Fibroblast of lung (primary cell): ENCODE measurements at places on chromosomes 11 and 22. TPM values are rescaled to one million over a fixed set of nuclear protein-coding genes. Genes with fewer than 3 reads are reported as not detected.

Gene NPAT
- 11.0 and 12.7 TPM in 2 replicates for total RNA-seq

Gene MCHR1
- total RNA-seq: 0.51 and 0.99 TPM in 2 replicates

Gene RAB38
- 4.9 and 10.1 TPM in 2 replicates for total RNA-seq

Gene CCDC73
- total RNA-seq: under 0.01 TPM in 2 replicates

Gene KIF18A
- 4.9 and 12.6 TPM in 2 replicates for total RNA-seq

Gene C1QTNF5
- 32.0 and 34.4 TPM in 2 replicates for total RNA-seq

Gene C11orf42
- not detected in 2 replicates for total RNA-seq

Gene MFNG
- total RNA-seq: under 0.01 TPM in 1 of 2 replicates, not detected in the other

Gene ANKK1
- total RNA-seq: under 0.01 TPM in 1 of 2 replicates, not detected in the other

Gene CABP7
- not detected in 2 replicates for total RNA-seq

Gene SCN4B
- 6.7 and 10.4 TPM in 2 replicates for total RNA-seq

Gene CDC45
- total RNA-seq: 1.0 and 3.8 TPM in 2 replicates

Gene OR5AR1
- not detected in 2 replicates for total RNA-seq

Gene OR5B21
- not detected in 2 replicates for total RNA-seq

Gene SIAE
- 23.1 and 28.9 TPM in 2 replicates for total RNA-seq

Gene TMEM45B
- not detected in 2 replicates for total RNA-seq

Gene FGF4
- not detected in 2 replicates for total RNA-seq

Gene OR52I1
- total RNA-seq: not detected in 2 replicates

Gene LUZP2
- 0.26 and 0.50 TPM in 2 replicates for total RNA-seq

Gene RCOR2
- 4.1 and 5.6 TPM in 2 replicates for total RNA-seq

Gene GDPD4
- not detected in 2 replicates for total RNA-seq

Gene JAML
- not detected in 2 replicates for total RNA-seq

Gene OR52N4
- 0.33 TPM in 1 of 2 replicates, not detected in the other for total RNA-seq

Gene TMEM132A
- total RNA-seq: 13.2 and 20.8 TPM in 2 replicates

Gene ROBO4
- 0.26 and 0.66 TPM in 2 replicates for total RNA-seq

Gene APOL6
- total RNA-seq: 50.3 and 58.3 TPM in 2 replicates

Gene VPS37C
- 7.2 and 7.6 TPM in 2 replicates for total RNA-seq

Gene P4HA3
- 4.1 and 5.1 TPM in 2 replicates for total RNA-seq

Gene SH3BP1
- 3.1 and 6.2 TPM in 2 replicates for total RNA-seq

Gene KRTAP5-7
- total RNA-seq: under 0.01 and 0.17 TPM in 2 replicates

Gene MUC5AC
- total RNA-seq: not detected in 2 replicates

Gene OR4P4
- not detected in 2 replicates for total RNA-seq

Gene TBX1
- not detected in 2 replicates for total RNA-seq

Gene C11orf91
- not detected in 2 replicates for total RNA-seq

Gene TRPC6
- total RNA-seq: 1.5 and 4.6 TPM in 2 replicates

Gene P2RX3
- total RNA-seq: not detected in 2 replicates

Gene DNAJB13
- 0.17 TPM in 1 of 2 replicates, not detected in the other for total RNA-seq

Gene FBXO3
- 27.2 and 28.7 TPM in 2 replicates for total RNA-seq

Gene SHANK3
- total RNA-seq: 0.26 and 0.33 TPM in 2 replicates

Gene CCDC81
- total RNA-seq: 0.26 and 0.66 TPM in 2 replicates

Gene PNPLA5
- under 0.01 and 0.33 TPM in 2 replicates for total RNA-seq

Gene CRYBA4
- total RNA-seq: not detected in 2 replicates

Gene ZNF143
- 36.2 and 37.5 TPM in 2 replicates for total RNA-seq

Gene OR8G1
- total RNA-seq: not detected in 2 replicates

Gene LARGE1
- 15.2 and 19.2 TPM in 2 replicates for total RNA-seq

Gene C22orf42
- not detected in 2 replicates for total RNA-seq

Gene ZP1
- total RNA-seq: under 0.01 TPM in 1 of 2 replicates, not detected in the other

Gene SMC1B
- not detected in 2 replicates for total RNA-seq
